Left renal cortex interstitium (tissue), 4 donors: ENCODE measurements at places on chromosomes 1 and 21.

GRCh38 chr1:63937461-63938022 is 163.7 kb downstream of the ROR1 start:
- no peak for DNase-seq

DNA sequence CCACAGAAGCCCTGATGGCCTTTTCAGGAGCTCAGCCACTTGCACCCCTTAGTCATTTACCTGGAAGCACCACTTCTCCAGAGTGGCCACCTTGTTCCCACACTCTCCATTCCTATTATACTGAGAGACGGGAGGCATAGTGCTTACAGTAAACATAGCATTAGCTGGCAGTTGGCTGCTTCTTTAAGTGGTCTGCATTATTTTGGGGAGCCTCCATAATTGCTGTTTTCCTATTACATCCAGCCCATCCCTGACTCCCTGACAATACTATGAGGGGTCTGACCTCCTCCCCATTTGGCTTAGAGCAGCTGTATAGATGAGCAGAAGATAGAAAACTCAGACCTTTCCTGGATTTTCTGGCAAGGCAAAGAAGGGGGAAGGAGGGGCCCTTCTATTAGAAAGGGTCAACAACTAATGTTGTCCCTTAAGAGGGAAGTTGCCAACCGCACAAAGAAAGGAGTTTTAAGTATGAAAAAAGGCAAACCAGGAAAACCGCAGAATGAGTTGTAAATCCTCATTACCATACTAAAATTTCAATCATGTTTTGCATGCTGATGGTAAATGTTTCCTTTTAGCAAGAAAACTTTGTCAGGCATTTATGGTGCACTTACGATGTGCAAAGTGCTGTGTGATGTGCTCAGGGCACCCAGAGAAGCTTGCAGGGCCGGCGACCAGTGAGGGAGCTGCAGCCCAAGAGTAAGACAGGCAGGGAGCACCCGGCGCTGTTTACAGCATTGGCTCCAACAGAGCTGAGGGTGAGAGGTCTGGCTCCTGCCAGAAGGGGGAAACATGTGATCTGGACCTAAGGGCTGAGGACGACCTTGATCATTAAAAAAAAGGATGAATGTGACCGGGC is 167.3 kb downstream of the ZZZ3 start:
- no peak for DNase-seq

GRCh38 chr1:112251766-112252506 is 144.1 kb upstream of the CTTNBP2NL start:
- no peak for DNase-seq

DNA sequence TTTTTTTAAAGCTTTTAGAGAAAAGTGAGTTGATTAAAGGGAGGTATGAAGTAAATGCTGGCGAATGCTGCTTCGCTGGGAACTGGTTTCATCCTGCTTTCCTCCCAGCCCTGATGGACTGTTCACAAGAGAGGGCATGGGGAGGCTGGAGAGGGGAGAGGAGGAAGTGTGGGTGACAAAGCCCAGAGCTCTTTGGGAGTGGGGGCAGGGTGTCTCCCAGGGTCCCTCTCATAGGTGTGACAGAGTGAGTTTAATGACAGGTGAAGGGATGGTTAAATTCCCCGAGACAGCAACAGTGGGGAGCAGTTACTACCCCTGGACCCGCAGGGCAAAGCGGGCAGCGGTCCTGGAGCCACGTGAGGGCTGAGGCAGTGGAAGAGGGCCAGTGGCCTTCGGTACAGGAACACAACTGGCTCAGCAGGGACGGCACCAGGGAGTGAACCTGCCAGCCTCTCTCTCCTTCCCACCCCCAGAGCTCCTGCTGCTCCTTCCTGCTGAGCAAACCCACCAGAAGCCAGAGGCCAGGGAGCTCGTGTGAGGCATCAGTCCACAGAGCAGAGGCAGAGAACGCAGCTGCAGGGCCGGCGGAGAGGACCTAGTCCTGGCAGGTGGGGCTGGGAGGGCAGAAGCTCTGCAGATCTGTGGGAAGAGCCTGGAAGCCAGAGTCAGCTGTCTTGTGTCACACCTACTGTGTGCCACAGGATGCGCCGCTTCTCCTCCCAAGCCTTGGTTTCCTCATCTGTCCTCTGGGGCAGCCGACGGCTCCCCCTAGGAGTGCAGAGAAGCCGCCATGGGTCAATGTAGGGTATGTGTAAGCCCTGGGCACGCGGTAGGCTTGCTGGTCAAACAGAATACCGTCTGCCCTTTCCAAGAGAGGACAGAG is 20.9 kb upstream of the LRP8 start:
- DNase-seq, result no peak

DNA sequence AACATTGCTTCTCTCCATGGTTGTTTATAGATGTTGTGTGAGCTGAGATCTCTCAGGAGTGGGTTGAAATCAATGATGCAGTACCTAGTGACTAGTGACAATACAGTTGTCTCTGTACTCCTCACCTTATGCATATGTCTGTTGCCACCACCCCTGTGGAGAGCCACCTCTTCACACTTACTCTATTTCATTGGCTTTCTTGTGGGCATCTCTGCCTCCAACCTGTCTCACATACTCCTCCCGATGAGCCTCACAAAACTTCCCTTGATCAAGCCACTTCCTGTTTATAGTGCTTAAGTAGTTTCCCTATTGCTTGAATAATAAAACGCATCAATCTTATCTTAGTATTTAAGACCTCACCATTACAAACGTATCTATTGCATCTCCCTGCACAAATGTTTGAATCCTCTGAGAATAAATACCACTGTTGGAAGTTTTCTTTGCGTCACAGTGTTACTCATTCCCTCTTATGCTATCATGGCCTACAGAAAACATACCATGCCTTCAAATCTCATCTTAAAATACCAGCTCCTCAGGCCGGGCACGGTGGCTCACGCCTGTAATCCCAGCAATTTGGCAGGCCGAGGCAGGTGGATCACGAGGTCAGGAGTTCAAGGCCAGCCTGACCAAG is 54.7 kb upstream of the GREM2 start:
- DNase-seq, result no peak
